ENCODE measurements at places on chromosomes 3 and 15.

DNA sequence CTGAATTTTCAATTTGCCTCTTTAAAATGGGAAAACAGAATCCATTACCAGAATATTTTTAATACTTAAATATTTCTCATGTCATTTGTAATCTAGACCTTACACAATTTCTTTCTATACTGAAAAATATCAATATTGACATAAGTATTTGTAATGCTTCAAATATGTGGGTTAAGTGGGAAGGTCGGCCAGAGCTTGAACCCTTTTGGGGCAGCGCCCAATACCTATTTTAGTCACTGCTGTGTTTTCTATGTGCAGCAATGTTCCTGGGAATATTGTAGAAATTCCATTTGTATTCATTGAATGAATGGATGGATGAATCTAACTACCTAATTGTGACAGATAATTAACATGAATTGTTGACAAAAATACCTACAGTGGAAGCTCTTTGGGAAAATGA lies 459.7 kb upstream of the ZNF717 start:
- no peak for DNase-seq

DNA sequence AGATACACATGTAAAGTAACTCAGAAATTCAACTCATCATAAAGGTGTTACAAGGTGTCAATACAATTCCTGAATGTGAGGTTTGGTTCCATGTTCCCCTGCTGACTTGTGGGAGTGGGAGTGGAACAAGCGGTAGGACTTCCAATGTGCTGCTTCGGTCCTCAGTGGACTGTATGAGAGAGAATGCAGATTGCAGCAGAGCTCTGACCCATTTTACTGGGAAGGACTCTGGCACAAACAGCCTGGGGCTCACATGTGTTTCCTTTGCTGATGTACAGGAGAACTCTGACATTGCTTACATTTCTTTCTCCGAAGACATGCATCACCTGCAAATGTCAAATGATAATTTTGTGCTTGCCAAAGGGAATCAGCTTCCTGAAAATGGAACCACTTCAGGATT lies 111.5 kb downstream of the UNC13C start:
- DNase-seq = no peak

- no peak for DNase-seq
Measured at GRCh38 chr3:194617827-194618226, 15.4 kb downstream of the TMEM44 start.

DNA sequence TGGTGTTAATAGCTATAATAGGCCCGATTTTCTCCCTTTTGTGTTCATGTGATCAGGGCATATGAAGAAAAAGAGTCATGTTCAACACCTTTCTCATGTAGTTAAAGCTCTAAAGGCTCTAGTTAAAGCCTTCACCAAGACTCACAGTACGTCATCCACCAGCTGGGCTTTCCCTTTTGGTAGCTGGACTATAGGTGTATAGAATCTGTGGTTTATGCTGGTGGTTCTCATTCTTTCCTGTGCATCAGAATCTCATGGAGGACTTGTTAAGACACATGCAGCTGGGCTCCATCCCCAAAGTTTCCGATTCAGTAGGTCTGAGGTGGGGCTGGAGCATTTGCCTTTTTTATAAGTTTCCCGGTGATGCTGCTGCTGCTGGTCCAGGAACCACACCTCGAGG lies 31.0 kb downstream of the CFAP91 start:
- DNase-seq = no peak

GRCh38 chr15:55224892-55225291 lies 28.2 kb upstream of the RSL24D1 start:
- peak; percentile 85 for DNase-seq

DNA sequence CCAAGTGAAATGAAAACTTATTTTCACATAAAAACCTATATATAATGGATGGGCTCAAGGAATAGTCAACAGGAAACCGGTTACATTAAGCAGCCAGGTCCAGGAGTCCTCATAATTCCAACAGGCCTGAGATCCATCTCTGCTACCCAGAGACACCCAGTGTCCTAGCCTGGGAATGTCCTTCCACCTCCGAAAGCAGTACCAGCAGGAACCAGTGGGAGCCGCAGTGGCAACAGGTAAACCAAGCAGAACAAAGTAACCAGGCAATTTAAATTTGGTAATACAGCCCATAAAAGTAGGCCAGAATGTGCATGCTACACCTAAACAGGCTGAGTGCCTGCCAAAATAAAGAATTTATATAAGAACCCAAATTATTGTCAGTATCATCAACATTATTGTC lies 195.6 kb downstream of the ZBBX start:
- no peak for DNase-seq

DNA sequence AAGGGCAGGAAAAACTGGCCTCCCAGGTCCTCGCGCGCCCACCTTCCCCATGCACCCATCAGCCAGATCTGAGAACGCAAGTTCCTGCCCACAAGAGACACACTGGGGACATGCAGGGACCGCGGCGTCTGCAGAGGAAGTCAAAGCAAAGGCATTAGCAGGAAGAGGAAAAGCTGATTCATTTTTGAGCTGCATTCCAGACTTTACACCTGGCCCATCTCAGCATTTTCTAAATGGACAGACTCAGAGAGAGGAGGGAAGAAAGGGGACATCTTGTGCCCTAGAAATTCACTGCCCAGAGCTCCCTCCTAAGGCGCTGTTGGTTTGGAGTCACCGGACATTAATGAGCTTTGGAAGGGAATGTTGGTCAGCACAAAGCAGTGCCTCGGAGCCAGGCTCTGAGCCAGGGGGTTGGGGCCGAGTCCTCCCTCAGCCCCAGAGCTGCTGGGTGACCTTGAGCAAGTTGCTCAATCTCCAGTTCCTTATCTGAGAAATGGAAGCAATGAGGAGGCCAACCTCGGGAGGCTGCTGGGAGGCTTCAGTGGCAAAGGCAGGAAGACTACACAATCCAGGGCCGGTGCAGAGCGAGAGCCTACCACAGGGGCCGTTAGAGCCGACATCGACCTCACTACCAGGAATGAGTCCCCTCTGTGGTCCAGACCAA lies 150.5 kb upstream of the IQSEC1 start:
- no peak for DNase-seq

DNA sequence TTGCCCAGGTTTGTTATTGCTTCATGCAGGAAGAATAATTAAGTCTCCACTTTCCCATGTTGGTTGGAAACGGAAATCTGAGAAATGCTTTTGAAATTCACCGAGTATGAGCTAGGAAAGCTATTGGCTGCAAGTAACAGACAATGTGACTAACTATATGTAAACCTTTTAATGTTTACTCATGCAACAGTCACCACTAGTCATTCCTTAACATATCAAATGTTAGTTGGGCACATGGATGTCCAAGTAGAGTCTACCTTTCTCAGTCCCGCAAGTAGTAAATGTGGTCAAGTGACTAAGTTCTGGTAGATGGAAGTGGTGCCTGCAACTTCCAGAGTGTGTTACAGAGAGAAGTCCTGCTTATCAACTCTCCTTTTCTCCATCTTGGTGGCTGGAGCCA lies 52.5 kb downstream of the KLF15 start:
- no peak for DNase-seq

Data from epithelial cell of proximal tubule (primary cell).